NCI-H2227 treated with DMSO at 0.1 percent for 48 hours (cell line): ENCODE measurements at places on chromosomes 3 and 15.

DNA sequence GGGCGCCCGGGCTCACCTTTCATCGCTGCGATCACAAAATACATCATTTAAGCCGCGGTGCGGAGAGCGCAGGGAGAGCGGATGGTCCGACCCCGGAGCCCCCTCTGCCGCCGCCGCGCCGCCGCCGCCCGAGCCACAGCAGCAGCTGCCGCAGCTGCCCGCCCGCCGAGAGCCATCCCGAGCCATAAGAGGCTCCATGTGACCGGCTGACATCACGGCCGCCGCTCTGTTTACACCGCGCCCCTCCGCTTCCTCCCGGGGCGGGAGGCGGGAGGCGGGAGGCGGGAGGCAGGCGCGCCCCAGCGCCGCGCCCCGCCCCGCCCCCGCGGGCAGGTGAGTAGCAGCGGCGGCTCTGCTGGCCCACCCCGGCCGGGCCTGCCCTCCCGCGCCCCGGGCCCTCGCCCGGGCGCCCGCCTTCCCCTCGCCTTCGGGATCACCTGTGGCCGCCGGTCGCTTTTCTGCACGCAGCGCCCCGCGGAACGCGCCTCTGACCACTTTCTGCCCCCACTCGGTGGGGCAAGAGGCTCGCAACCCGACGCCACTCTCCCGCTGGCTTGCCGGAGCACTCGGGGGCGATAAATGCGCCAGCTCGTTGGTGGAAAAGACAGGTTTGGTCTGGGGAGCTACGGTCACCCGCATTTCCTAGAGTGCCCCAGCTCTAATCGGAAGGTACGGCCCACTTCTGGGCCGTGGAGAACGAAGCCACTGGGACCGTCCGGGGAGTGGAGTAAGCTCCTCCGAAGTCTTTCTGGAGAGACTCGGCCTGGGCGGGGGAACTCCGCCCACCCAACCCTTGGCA lies 113.6 kb upstream of the ICE2 start:
- DNase-seq = peak; percentile 51

GRCh38 chr3:168865022-168865551 lies 769.4 kb upstream of the GOLIM4 start:
- DNase-seq = no peak

GRCh38 chr3:44981220-44981619 lies 5.2 kb downstream of the EXOSC7 start:
- DNase-seq = no peak

- no peak for DNase-seq
Measured at GRCh38 chr3:139975594-139976365, 40.8 kb downstream of the CLSTN2 start.

- no peak for DNase-seq
Measured at GRCh38 chr3:44424758-44425157, 52.7 kb downstream of the ZNF445 start.

DNA sequence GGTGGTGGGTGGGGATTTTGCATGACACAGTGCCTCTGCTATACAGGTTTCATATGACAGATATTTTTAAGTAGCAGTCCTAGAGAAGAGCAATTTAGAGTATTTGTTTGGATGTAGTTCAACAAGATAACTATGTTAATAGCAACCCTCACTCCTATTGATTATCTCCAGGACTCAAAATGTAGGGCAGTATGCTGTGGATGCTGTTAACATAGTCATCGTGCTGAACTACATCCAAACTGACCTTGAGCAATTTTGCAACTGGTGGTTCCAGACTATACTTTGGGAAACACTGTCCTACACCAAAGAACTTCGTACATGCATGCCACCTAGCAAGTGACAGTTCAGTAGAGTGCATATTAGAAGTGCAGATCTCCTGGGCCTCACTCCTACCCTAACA lies 117.6 kb downstream of the IL5RA start:
- no peak for DNase-seq
